Inflammatory macrophage treated with lipopolysaccharide for 1 hour (primary cell): ENCODE measurements at places on chromosomes 3 and 15.
A peak's percentile ranks its signal among the peaks of the same experiment; 100 is the strongest.

DNA sequence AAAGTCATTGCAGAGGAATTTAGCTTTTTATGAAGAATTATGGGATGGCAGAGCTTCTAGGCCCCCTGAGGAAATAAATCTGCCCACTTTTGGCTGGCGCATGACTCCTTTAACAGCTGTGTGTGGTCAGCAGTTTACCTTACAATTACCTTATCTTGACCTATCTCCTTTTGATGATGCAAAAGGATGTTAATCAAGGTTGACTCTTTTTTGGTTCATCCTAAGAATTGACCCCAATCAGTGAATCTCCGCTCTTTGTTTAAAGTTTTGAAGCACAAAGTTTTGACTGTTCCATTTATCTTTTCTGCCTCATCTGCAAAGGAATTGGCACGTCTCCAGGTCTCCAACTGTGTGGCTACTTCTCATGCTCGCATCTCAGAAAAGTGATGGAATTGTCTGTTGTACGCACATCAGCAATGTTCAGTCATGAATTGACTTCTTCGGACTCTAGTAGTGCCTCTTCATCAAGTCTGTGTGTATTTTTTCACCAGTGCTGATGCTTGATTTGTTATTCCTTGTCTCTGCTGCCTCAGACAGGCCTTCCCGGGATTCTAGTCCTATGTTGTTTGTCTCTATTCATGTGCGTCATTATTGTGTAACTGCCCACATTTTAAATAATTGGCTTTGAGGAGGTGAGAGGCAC, 196.2 kb upstream of the CFAP20DC start:
- no peak for DNase-seq

GRCh38 chr3:24713516-24713915, 218.9 kb upstream of the THRB start:
- no peak for DNase-seq

DNA sequence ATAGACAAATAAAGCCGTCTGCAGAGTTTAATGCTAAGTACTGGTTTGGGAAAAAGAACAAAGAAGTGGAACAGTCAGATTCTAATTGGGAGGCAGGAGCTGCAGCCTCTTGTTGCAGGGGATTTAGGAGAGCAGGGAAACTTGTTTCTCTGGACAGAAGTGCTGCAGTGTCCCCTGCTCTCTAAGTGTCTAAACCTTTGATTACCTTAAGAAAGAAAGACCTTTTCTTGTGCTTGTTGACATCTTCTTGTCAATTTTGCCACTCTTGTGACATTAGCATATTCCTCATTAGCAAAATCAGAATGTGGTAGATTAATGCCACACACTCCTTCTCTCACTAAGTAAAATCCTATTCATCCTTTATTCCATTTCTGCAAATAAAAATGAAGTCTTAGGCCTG, 38.8 kb downstream of the TRAT1 start:
- DNase-seq: no peak

GRCh38 chr15:39908186-39908585, 11.9 kb downstream of the GPR176 start:
- no peak for DNase-seq

GRCh38 chr15:31801152-31801551, 229.2 kb upstream of the CHRNA7 start:
- no peak for DNase-seq

DNA sequence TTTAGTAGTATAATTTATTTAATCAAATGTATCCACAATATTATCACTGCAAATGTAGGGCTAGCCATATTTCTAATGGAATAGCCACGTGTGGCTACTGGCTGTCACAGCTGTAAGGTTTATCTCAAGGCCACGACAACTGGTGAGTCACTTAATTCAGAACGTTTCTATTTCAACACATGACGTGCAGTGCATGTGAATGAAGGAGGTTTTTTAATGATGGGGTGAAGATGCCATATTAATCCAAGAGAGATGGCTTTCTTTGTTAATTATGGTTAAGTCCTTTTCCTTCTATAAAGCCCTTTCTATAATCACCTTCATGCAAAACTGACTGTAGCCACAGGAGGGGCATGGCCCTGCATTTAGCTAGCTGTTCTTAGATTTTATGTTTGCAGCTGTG, 212.0 kb downstream of the FEZF2 start:
- no peak for DNase-seq

DNA sequence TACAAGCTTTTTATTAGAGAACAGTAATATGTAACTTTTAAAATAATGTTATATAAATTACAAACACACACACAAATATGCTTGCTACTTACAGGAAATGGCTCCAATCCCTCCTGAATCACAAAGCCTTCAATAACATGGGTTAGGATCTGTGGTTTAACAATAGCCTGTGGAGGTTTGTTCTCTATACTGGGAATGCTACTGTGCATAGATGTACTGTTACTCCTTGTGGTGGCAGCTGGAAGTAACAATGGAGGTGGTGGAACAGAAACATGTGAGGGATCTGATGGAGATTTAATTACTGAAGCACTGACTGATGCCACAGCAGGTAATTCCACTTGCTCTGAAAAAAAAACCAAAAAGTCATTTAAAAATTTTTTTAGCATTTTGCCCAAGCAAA, 64.4 kb downstream of the PHC3 start:
- DNase-seq: no peak

- peak; percentile 61 for DNase-seq
Measured at GRCh38 chr3:63960048-63960711, 48.0 kb upstream of the SCAANT1 start.

DNA sequence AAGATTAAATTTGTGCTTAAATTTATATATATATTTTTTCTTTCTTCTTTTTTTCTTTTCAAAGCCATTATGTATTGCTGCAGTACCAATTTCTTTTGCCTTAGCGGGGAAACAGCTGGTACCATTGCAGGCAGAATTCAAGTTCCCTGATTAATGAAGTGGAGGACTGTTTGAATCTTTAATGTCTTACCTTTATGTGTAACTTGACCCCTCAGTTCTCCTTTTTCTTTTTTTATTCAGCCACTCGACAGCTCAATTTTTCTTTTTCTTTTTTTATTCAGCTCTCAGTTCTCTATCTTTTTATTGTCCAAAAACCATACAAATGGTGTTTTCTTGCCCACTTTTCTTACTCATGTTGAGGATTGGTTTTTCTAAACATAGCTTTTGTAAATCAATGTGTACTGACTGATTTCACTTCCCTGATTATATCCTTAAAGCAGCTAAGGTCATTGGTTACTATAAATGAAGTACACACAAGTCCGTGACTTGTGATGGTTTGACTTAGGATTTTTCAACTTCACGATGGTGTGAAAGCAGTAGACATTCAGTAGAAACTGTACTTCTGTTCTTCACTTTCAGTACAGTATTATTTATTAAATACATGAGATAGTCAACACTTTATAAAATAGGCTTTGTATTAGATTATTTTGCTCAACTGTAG, 22.8 kb downstream of the ATP2C1 start:
- no peak for DNase-seq

DNA sequence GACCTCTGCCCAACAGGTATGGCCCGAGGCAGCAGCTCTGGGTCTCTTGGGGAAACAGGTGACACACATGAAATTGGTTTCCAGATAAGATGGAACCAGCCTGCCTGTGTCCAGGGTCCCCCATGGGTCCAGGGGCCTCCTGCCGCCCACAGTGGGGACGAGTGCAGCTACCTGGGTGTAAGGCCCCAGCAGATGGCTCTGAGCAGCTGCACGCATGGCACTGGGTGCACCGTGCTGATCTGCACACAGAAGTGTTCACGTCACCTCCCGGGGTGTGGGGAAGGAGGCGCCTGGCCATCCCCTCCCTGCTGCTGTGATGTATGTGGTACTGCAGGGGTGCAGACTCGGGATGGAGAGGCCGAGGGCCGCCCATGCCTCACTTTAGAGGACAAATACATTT, 63.6 kb downstream of the NIPA2 start:
- DNase-seq: no peak

GRCh38 chr15:49064281-49064653, 18.0 kb upstream of the SECISBP2L start:
- no peak for DNase-seq

DNA sequence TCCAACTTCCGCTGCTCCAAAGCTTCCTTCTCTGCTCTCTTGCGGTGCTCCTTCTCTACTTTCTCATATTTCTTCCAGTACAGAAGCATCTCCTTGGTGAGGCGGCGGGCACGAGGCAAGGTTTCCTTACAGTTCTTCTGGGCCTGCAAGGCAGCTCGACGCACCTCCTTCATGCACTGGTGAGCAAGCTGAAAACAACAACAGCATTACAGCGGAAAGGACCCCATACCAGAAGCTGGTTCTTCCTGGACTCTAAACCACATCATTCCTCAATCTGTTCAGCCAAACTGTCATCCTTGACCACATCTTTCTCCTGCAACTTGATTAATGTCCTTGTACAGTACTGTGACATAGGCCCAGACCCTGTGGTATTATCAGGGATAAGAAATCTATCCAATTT, 36.4 kb downstream of the INO80 start:
- DNase-seq: no peak

DNA sequence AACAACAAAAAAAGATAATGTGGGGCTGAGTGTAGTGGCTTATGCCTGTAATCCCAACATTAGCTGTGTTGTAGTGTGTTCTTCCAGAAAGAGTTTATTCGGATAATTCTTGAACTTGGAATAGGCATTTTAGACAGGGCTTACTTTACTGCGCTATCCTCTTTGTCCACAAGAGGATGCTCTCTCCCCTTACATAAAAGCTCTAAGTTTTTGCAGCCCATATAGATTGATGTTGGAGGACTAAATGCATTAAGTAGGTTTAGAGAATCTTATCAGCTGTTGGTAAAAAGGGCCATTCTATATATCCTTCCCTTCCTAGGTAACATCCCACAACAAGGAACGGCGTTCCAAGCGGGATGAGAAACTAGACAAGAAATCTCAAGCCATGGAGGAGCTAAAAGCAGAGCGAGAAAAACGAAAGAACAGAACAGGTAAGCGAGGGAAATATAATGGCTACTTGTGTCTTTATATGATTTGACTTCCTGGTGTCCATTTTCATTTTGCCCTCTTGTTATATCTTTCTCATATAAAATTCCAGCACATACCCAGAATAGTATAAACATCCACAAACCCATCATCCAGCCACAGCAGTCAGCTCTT, 27.8 kb upstream of the ITPKA start:
- DNase-seq: peak; percentile 23

- no peak for DNase-seq
Measured at GRCh38 chr3:130323503-130323902, 22.0 kb upstream of the COL6A5 start.

- DNase-seq: no peak
Measured at GRCh38 chr15:73367624-73368300, 996 bp downstream of the HCN4 start.

GRCh38 chr3:42682301-42683070, 2.9 kb upstream of the KLHL40 start:
- DNase-seq: no peak

- no peak for DNase-seq
Measured at GRCh38 chr3:90080988-90081387, 973.6 kb downstream of the EPHA3 start.

DNA sequence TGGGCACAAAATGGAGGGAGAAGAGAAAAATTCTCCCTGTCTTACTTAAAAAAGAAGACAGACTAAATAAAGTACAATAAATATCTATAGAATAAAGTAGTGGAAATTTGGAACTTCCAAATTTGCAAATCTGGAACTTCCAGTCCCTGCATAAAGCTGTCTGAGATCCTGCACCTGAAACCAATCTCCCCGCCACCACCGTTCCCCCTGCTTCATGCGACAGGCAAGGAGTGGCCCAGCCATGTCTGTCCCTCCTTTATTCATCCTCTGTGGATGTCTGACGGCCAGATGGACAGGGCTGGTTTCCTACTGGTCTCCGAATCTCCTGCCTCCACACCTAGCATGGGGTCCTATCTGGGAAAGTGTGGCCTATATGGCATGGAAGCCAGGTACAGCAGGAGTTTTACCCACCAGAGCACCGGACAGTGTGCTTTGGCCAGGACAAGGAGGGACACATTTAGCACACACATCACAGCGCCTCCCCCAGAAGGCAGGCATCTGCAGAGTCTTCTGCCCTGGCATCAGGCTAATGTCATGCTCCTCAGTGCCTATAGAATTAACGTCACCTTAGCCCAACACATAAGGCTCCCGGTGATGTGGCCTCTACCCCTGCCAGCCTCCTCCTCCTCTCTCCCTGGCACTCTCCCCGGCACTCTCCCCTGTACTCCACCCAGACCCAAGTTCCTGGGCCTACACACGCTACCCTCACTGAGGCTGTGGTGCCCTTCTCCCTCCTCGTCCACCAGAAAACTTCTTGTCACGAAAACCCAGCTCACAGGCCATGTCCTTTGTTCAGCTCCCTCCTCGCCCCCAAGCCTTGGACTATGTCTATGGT, 170.8 kb downstream of the XXYLT1 start:
- no peak for DNase-seq

DNA sequence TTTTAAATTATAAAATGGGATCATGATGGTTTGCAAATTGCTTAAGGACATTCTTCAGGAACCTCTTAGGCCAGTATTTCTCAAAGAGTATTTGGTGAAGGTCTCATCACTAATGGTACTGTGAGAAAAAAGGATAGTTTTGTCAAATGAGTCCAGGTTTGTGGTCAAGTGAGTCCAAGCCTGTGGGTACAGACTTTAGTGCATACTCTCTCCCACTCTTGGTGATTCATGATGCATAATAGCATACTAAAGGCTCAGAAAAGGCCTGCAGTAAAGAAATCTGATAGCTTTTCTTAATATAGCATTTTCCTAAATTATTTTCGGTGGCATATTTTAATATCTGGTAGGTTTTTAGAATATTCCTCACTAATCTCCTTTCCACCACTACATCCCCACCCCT, 20.0 kb downstream of the BOC start:
- DNase-seq: no peak

- DNase-seq: peak; percentile 78
Measured at GRCh38 chr3:12984023-12984823, 89.0 kb downstream of the IQSEC1 start.

DNA sequence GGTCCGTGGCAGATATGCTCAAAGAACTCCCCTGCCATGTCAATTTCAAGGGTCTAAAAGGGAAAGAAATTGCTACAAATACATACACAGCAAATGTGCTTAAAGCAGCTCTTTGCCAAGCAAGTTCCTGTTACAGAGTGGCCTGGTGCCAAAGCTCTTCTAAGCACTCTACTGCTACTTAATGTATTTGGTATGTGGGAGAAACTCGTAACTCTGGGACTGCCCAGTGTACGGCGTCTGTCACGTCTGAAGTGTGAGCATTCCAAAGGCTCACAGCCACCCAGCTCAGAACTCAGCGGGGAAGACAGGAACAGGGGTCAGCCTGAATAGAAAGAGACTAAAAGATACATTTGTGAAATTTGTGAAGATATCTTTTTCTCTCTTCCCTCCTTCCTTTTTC, 54.6 kb downstream of the RBMS3 start:
- DNase-seq: peak; percentile 20

- DNase-seq: no peak
Measured at GRCh38 chr3:130462089-130462488, 54.9 kb upstream of the COL6A6 start.
